ENCODE measurements at places on chromosomes 7 and 10.

GRCh38 chr7:158973440-158973839, 117.1 kb downstream of the DYNC2I1 start:
- no peak for DNase-seq

GRCh38 chr7:100167912-100168323, 499 bp downstream of the GAL3ST4 start:
- no peak for DNase-seq

GRCh38 chr7:44629829-44630522, 23.5 kb downstream of the OGDH start:
- DNase-seq = no peak

- DNase-seq = no peak
Measured at GRCh38 chr7:133837224-133837623, 289.9 kb upstream of the LRGUK start.

GRCh38 chr7:45638916-45639315, 64.7 kb downstream of the ADCY1 start:
- DNase-seq = no peak

- no peak for DNase-seq
Measured at GRCh38 chr10:13823709-13824405, 237.1 kb downstream of the PRPF18 start.

DNA sequence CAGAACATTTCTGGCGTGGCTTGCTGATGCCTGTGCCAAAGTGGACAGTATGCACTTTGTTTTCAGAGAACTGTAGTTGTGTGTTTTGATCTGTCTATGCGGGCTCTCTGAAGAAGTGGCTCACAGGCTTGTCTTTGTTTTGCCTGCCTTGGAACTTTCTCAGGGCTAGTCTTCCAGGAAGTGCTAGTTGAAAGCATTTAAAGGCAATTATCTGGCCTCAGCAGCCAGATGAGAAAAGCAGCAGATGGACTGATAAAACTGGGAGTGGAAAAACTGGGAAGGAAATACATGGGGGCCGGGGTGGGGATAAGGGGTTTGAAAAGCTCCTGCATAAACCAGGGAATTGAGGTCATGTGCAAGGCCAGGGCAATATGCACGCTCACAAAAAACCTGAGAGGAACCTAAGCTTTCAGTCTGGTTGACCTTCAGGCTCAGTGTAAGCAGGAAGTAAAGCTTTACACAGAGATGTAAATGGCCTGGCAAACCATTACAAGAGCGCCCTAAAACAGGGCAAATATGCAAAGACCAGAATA, 94.5 kb downstream of the ZNF33B start:
- DNase-seq = no peak
